ENCODE measurements at places on chromosomes 5 and 9.

DNA sequence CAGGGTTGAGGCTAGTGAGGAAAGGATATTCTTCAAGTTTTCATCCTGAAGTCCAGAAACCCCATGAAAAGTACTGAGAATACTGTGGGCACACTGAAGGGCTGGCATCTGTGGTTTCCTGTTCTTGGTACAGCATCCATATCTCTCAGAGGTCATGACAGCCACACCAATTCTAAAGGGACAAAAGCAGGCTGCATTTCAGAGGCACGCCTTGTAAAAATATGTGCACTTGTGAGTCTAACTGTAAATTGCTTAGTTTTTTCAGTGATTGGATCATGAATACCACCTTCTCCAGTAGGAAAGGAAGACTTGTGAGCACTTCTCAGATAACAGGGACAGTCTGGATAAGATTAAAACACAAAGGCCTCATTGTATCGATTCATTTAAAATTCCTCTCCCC lies 230.9 kb downstream of the NTRK2 start:
- no peak for DNase-seq

- DNase-seq: no peak
Measured at GRCh38 chr9:347667-348292, 133.1 kb downstream of the DOCK8 start.

DNA sequence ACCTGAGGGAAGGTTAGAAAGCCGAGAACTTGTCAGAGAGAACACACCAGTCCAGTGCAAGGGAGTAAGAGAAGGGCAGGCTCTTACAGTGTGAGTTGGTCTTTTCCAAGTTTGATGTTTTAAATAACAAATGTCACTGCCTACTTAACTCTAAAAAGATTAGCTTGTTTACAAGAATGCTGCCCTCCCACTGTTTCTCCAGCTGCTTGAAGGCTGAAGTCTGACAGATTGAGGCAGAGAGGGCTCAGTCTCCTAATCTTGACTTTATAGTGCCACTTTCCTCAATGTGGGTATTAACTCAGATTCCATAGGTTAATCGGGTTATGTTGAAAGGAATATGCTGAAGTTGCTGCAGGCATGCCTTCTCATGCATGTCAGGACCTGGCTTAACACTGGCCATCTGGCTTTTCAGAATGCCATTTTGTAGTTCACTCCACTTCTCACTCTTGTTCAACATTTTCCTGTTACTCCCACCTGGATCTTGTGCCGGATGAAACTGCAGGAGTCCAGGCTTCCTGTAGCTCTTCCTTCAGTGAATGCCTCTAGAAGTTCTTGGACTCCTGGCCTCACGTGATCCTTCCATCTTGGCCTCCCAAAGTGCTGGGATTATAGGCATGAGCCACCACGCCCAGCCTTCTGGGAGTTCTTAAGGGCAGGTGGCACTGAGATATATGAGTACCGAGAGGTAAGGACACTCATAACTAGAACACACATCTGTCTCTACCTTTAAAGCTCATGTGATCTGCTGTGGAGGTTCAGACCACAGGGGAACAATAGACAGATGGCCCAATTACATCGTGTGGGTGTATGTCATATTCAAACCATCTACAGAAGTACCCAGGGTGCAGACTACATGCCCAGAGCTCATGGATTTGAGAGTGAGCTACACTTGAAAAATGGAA lies 249.7 kb downstream of the ARHGAP26 start:
- no peak for DNase-seq

DNA sequence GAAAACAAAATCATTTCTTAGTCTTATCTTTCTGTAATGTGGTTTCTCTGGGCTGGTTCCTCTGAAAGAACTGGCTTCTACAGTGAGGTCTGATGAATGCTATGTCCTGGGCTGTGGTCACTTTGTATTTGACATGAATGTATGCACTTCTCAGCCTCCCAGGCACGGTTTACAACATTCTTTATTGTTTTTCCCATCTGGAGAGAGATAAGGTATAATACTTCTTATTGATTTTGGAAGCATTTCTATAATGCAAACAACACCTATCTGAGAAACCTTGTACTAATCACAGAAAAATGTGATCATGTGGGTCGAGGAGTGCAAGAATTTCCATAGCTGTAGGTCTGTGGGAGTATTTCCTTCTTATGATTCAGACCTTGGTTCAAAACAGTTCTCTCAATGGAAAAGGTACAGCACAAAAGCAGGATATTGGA lies 46.9 kb downstream of the ACTBL2 start:
- no peak for DNase-seq

GRCh38 chr9:33498387-33498786 lies 24.7 kb upstream of the NOL6 start:
- no peak for DNase-seq

GRCh38 chr5:142295084-142295758 lies 29.6 kb downstream of the SPRY4 start:
- DNase-seq: no peak

GRCh38 chr5:77076961-77077828 lies 9.9 kb downstream of the ZBED3 start:
- DNase-seq: peak; percentile 63

DNA sequence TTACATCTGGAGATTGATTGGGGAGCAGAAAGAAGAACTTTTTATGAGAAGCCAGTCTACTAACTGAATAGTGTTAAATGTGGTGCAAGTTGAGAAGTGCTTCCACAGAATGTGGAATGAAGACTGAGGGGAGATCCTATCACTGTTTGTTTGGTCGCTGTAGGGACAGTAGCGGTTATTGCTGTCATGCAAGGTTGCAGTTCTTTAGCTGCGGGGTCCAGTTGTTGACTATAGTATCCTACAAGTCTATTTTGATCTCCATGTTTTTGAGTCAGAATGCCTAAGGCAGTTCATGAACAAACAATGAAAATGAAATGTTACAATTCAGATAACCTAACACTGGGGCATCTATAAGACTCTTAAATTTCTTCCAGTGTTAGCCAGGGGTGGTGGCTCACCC lies 45.3 kb upstream of the PDZD2 start:
- DNase-seq: no peak

All from CD4-positive, alpha-beta T cell treated with Interleukin-17A for 4 hours (primary cell).